Tibial artery (tissue), 4 donors: ENCODE measurements at places on chromosomes 7 and 10.

- no peaks in the 10 kb centered on the region for H3K27me3 ChIP-seq
- H3K4me1 ChIP-seq, result no peaks in the 10 kb centered on the region
- no peak overlapping the region for H3K27ac ChIP-seq
- H3K36me3 ChIP-seq, result no peaks in the 10 kb centered on the region
Measured at GRCh38 chr7:36654436-36654835, 69.9 kb downstream of the AOAH start.

DNA sequence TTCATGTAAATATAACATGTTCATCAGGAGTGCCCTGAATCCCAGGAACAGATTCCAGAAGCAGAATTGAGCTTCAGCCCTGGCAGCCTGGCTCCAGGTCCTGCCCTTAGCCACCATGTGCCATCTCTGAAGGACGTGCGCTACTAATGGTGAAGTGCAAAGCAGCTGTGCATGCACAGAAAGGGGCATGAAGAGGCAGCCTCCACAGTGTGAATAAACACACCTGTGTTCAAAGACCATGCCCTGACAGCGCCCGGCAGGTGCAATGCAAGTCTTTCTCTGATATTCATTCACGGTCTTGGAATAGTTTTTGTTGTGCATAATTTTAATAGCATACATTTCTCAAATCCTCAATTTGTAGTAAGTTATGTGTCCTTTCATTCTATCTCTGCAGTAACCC, 250.4 kb upstream of the TCERG1L start:
- no peaks in the 10 kb centered on the region for H3K4me1 ChIP-seq
- H3K36me3 ChIP-seq, result no peaks in the 10 kb centered on the region
- H3K27me3 ChIP-seq, result peaks cover 21% of the 10 kb centered on the region
- H3K27ac ChIP-seq, result no peak overlapping the region

DNA sequence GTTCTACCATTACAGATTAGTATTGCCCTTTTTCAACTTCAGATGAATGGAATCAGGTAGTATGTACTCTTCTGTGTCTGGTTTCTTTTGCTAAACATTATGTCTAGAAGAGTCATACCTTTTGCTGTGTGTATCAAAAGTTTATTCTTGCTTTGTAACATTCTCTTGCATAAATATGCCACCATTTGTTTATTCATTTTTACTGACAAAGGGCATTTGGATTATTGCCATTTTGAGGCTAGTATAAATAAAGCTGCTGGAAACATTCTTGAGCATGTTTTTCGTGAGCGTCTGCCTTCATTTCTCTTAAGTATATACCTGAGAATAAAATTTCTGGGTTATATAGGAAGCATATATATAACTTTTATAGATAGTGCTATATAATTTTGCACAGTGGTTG, 121.7 kb upstream of the CSTF2T start:
- H3K4me3 ChIP-seq, result no peak overlapping the region
- no peak for DNase-seq
- H3K27ac ChIP-seq, result no peak overlapping the region
- H3K27me3 ChIP-seq, result no peaks in the 10 kb centered on the region
- H3K4me1 ChIP-seq, result no peaks in the 10 kb centered on the region

GRCh38 chr10:7545792-7546191, 121.0 kb downstream of the ITIH5 start:
- H3K4me1 ChIP-seq, result peaks cover 10% of the 10 kb centered on the region
- H3K36me3 ChIP-seq, result no peaks in the 10 kb centered on the region
- H3K4me3 ChIP-seq, result no peak overlapping the region

GRCh38 chr10:49072166-49072885, 43.0 kb downstream of the VSTM4 start:
- DNase-seq, result no peak
- H3K4me1 ChIP-seq, result no peaks in the 10 kb centered on the region
- no peaks in the 10 kb centered on the region for H3K36me3 ChIP-seq
- H3K27ac ChIP-seq, result no peak overlapping the region
- no peak overlapping the region for H3K4me3 ChIP-seq
- H3K27me3 ChIP-seq, result no peaks in the 10 kb centered on the region

DNA sequence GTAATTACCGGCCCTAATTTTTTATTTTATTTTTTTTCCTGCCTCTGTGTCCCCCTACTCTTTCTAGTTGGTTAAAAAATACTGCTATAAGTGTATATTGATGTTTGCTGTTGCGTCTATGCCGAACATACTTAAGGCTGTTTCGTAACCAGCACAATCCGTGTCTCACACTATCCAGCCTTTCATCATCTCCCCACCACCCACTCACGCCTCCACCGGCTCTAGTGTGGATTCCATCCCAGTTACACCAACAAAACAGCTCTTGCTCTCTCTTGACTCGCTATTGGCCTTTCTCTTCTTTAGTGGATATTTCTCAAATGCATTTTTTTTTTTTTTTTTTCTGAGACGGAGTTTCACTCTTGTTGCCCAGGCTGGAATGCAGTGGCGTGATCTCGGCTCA, 70.1 kb upstream of the CAMK1D start:
- no peak overlapping the region for H3K4me3 ChIP-seq
- H3K27me3 ChIP-seq, result no peaks in the 10 kb centered on the region
- H3K27ac ChIP-seq, result no peak overlapping the region
- DNase-seq, result no peak

DNA sequence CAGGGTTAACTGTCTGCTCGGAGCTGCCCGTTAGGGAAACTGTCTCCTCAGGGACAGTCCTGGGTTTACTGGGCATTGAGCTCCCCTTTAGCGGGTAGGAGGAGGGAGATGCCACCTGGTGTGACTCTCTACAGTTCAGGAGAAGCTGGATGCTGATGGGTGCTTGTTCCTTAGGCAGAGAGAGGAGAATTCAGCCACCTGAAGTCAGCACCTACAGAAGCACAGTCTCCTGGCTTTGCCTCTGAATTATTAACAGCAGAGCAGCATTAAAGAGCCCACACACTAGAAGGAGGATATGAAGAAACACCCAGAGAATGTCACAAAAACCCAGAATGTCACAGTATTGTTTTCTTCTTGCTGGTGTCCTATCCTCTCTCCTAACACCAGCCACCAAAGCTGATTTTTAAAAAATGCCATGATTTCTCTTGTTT, 696 bp downstream of the GIMAP4 start:
- no peaks in the 10 kb centered on the region for H3K4me1 ChIP-seq
- H3K36me3 ChIP-seq, result no peaks in the 10 kb centered on the region
- H3K4me3 ChIP-seq, result peak overlapping the region; percentile 46
- no peak overlapping the region for H3K27ac ChIP-seq

- no peak overlapping the region for H3K4me3 ChIP-seq
- no peaks in the 10 kb centered on the region for H3K36me3 ChIP-seq
- H3K27ac ChIP-seq, result no peak overlapping the region
- H3K4me1 ChIP-seq, result no peaks in the 10 kb centered on the region
Measured at GRCh38 chr10:130411496-130412085, 275.4 kb downstream of the GLRX3 start.

DNA sequence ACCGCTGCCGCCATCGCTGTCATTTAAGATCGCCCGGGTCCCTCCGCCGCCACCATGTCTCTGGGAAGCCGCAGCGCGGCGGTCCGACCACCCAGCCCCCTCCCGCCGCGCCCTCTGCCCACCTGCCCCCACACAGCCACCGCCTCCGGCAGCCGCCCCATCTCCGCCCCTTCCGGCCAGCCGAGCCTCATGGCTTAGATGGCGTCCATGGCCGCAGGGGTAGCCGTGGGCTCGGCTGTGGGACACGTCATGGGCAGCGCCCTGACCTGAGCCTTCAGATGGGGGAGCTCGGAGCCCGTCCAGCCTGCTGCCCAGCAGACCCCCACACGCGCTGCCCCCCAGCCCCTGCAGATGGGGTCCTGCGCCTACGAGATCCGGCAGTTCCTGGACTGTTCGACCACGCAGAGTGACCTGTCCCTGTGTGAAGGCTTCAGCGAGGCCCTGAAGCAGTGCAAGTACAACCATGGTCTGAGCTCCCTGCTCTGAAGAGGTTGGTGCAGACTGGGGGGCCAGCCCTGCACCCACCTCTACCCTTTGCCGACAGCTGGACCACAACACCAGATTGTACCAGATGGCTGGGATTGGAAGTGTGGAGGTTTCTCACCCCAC, 38.0 kb upstream of the TARP start:
- H3K36me3 ChIP-seq, result no peaks in the 10 kb centered on the region
- DNase-seq, result no peak
- H3K27me3 ChIP-seq, result peaks cover 5% of the 10 kb centered on the region
- no peaks in the 10 kb centered on the region for H3K4me1 ChIP-seq
- H3K4me3 ChIP-seq, result peak overlapping the region; percentile 47

- no peaks in the 10 kb centered on the region for H3K27me3 ChIP-seq
- H3K4me3 ChIP-seq, result no peak overlapping the region
- no peak overlapping the region for H3K27ac ChIP-seq
- DNase-seq, result no peak
- H3K4me1 ChIP-seq, result peaks cover 12% of the 10 kb centered on the region
Measured at GRCh38 chr7:1291357-1291689, 58.7 kb downstream of the UNCX start.

- peak overlapping the region; percentile 53 for H3K27ac ChIP-seq
- no peaks in the 10 kb centered on the region for H3K36me3 ChIP-seq
- no peak overlapping the region for H3K4me3 ChIP-seq
- no peak for DNase-seq
- H3K4me1 ChIP-seq, result peaks cover 18% of the 10 kb centered on the region
- H3K27me3 ChIP-seq, result no peaks in the 10 kb centered on the region
Measured at GRCh38 chr7:45970454-45970853, 49.4 kb upstream of the IGFBP3 start.

- H3K27ac ChIP-seq, result no peak overlapping the region
- H3K27me3 ChIP-seq, result no peaks in the 10 kb centered on the region
- no peak for DNase-seq
- no peak overlapping the region for H3K4me3 ChIP-seq
- H3K36me3 ChIP-seq, result no peaks in the 10 kb centered on the region
Measured at GRCh38 chr10:47247148-47248059, 52.6 kb upstream of the GDF10 start.

DNA sequence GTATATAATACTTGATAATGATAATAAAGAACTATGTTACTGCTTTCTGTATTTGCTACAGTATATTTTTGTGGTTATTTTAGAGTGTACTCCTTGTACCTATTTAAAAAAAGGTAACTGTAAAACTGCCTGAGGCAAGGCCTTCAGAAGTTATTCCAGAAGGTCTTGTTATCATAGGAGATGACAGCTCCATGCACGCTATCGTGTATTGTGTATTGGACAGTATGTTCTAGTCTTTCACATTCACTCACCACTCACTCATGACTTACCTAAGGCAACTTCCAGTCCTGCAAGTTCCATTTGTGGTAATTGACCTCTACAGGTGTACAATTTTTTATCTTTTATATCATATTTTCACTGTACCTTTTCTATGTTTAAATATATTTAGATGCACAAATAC, 100.7 kb downstream of the ARL4A start:
- H3K4me3 ChIP-seq, result no peak overlapping the region
- no peaks in the 10 kb centered on the region for H3K36me3 ChIP-seq
- H3K27me3 ChIP-seq, result no peaks in the 10 kb centered on the region
- no peaks in the 10 kb centered on the region for H3K4me1 ChIP-seq

- H3K36me3 ChIP-seq, result no peaks in the 10 kb centered on the region
- no peaks in the 10 kb centered on the region for H3K27me3 ChIP-seq
- H3K27ac ChIP-seq, result no peak overlapping the region
- DNase-seq, result no peak
- no peaks in the 10 kb centered on the region for H3K4me1 ChIP-seq
- no peak overlapping the region for H3K4me3 ChIP-seq
Measured at GRCh38 chr10:34488476-34489130, 326.5 kb downstream of the PARD3 start.

GRCh38 chr7:130959743-130960207, 225.8 kb upstream of the KLF14 start:
- no peak for DNase-seq
- H3K27me3 ChIP-seq, result no peaks in the 10 kb centered on the region
- H3K4me3 ChIP-seq, result no peak overlapping the region
- no peak overlapping the region for H3K27ac ChIP-seq
- no peaks in the 10 kb centered on the region for H3K4me1 ChIP-seq

DNA sequence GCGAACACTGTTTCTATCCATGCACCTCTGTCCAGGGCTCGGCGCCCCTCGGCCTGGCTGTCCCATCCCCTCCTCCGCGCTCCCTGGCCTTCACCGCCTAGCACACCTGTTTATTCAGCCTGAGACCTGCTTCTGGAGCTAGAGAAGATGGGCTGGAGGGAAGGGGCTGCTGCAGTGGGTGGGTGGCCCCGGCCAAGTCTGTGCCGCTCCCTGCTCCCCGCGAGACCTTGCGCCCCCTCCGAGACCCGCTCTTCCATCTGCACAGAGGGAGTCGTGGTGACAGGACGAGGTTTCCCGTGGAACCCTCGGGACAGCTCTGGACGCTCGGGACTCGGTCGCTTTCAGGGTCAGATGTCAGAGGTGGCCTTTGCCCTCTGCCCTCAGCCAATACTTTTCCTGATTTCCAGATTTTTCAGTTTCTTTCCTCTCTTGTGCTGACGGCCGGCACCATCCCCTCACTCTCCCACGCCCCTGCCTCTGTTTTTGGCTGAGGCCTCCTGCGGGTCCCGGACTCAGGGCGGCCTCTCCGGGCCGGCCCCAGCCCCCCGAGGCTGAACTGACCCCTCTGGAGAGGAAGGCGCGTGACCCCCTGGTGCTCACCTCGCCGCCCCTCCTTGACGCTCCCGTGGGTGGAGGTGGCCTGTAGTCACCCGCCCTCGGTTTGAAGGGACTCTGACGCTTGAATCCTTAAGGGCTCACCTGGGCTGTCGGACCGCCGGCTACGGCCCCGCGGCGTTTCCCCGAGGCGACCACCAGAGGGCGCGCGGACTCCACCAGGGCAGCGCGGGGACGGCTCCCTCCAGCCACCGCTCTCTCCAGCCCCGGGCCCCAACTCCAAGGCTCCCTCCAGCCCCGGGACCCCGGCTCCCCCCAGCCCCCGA, 15.6 kb downstream of the SHH start:
- H3K27ac ChIP-seq, result no peak overlapping the region
- H3K36me3 ChIP-seq, result no peaks in the 10 kb centered on the region
- H3K27me3 ChIP-seq, result no peaks in the 10 kb centered on the region

DNA sequence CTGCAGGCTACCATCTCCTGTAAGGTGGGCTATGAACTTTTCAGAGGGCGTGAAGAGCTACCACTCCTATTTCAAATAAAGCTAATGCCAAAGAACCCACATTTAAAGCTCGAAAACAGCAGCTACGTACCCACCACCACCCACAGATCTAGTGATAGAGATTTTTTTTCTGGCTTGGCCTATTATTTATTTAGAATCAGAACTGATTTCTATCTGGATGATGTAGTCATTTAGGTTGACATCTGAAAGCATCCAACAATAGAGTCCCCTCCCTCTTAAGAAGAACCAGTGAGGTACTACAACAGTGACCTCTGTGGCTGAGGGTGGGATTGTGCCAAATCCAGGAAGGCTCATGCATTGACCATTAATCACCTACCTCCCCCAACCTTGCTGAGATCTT, 113.8 kb upstream of the ADO start:
- H3K36me3 ChIP-seq, result no peaks in the 10 kb centered on the region
- H3K4me3 ChIP-seq, result no peak overlapping the region
